ENCODE measurements at places on chromosomes 3 and 15.
A peak's percentile ranks its signal among the peaks of the same experiment; 100 is the strongest.

- no peak for DNase-seq
Observed at GRCh38 chr3:131702146-131702545, 199.4 kb upstream of the MRPL3 start.

- peak; percentile 83 for DNase-seq
Observed at GRCh38 chr3:33074217-33075067, 22.5 kb downstream of the GLB1 start.

GRCh38 chr3:120445654-120446053 lies 5.1 kb downstream of the FSTL1 start:
- DNase-seq = no peak

GRCh38 chr3:112958811-112959560 lies 15.9 kb downstream of the CD200R1 start:
- DNase-seq = peak; percentile 27

GRCh38 chr3:46930166-46930944 lies 46.2 kb downstream of the CCDC12 start:
- DNase-seq = no peak
